ENCODE measurements at places on chromosomes 4 and X. TPM values are rescaled to one million over a fixed set of nuclear protein-coding genes. Genes with fewer than 3 reads are reported as not detected.

ARL9 gene
- 0.43 TPM for total RNA-seq

ZXDB gene
- 13.3 TPM for total RNA-seq

SHISA3 gene
- not detected for total RNA-seq

MTTP gene
- total RNA-seq, result not detected

PTPN13 gene
- total RNA-seq, result 0.18 TPM

MORC4 gene
- total RNA-seq, result 11.6 TPM

SMIM31 gene
- total RNA-seq, result not detected

PHOX2B gene
- total RNA-seq, result not detected

SHROOM4 gene
- 0.05 TPM for total RNA-seq

NLGN4X gene
- not detected for total RNA-seq

XAGE1A gene
- total RNA-seq, result not detected

DNA sequence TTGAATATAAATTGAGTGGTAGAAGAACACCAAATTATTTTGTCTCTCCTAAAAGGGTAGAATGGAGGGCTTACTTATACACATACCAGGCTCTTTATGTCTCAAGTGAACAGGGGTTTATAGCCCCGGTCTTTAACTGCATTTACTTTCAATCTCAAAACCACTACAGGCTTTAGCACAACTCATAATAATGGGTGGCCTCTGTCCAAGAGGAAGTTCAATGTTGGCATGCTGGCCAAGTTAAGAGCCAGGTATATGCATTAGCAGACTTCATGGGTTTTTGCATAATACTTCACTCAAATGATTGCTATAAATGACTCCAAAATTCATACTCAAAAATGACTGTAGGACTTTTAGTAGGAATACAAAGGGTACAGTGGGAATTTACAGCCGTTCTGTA, 118.5 kb upstream of the OTUD4 start:
- no peak for DNase-seq

GRCh38 chrX:46791927-46792809, 33.2 kb upstream of the SLC9A7 start:
- no peak for DNase-seq

- DNase-seq, result no peak
Measured at GRCh38 chr4:163263606-163264005, 68.8 kb downstream of the NPY1R start.

- DNase-seq, result no peak
Measured at GRCh38 chr4:83356899-83357661, 22.4 kb upstream of the HPSE start.

DNA sequence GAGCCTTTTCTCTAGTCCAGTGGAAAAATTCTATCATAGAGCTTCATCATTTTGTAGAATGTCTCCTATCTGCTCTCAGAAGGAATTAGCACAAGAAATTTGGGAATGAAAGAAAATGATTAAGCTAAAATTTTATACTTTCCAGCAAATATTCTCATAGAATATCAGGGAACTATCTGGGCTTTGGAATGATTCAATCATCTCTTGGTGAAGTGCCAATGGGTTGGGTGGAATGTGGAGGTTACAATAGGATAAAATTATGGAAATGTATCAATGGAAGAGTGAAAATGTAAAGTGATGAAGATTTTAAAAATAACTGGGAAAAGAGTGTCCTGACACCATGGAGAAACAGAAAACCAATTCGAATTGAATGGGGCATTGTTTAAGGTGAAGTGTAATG, 119.0 kb upstream of the MID1 start:
- no peak for DNase-seq

GRCh38 chr4:173370130-173370476, 651 bp upstream of the SAP30 start:
- DNase-seq, result no peak

DNA sequence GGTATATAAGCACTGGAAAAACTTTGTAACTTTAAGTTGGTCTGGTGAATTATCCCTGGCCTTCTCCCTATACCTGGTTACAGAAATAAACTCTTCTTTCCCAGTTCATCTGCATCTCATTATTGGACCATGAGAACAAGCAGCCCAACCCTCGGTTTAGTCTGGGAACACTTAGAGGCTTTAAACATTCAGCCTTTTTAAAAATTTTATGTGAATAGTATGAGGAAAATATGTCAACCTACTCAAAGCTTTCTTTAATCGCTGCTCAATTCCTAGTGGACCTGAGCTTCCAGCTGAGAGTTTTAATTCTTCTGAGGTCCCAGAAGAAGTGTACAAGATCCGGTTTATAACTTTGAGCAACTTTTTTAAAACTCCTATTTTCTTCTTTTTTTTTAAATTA, 358.6 kb upstream of the NOCT start:
- no peak for DNase-seq

DNA sequence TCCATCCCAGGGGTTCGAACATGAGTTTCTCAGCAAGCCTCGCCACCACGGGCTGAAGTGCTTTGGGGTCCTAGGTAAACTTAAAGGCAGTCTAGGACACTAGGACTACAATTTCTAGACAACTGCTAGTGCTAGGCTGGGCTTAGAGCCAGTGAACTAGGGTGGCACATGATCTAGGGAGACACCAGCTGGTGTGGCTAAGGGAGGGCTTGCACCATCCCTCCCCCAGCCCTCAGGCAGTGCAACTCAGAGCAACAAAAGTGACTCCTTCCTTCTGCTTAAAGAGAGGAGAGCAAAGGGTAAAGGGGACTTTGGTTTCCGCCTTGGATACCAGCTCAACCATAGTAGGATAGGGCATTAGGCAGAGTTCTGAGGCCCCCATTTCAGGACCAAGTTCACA, 162.5 kb upstream of the AFF2 start:
- no peak for DNase-seq

DNA sequence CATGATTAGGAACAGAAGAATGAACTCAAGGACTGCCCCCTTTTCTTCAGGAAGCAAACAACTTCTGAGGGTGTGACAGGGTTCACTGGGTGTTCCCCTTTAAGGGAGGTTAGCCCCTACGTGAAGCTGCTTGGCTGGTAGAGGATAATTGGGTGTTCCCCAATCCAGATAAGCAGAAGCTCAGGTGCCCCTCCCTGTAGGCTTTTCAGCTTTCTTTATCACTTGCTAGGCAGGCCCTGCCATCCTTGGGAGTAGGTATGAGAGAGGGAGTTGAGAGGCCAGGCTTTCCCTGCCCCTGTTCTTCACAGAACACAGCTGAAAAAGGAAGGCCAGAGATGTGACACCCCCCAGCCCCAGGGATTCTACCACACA, 44.2 kb downstream of the RTL9 start:
- DNase-seq, result no peak

DNA sequence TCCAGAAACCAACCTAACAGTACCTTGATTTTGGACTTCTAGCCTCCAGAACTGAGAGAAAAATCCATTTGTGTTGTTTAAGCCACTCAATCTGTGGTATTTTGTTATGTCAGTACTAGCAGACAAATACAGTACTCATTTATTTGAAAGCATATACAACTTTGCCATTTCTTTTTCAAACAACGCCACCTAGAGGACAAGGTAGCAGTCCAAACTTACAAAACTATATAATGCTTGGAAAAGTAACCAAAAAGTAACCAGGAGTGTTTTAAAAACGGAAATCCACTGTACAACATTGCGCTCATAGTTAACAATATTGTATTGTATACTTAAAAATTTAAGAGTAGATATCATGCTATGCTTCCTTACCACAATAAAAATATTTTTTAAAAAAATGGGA, 37.0 kb upstream of the FGF13 start:
- no peak for DNase-seq

- DNase-seq, result no peak
Measured at GRCh38 chr4:75714011-75714410, 10.4 kb upstream of the USO1 start.

GRCh38 chr4:75637176-75637575, 6.8 kb upstream of the CDKL2 start:
- DNase-seq, result no peak

DNA sequence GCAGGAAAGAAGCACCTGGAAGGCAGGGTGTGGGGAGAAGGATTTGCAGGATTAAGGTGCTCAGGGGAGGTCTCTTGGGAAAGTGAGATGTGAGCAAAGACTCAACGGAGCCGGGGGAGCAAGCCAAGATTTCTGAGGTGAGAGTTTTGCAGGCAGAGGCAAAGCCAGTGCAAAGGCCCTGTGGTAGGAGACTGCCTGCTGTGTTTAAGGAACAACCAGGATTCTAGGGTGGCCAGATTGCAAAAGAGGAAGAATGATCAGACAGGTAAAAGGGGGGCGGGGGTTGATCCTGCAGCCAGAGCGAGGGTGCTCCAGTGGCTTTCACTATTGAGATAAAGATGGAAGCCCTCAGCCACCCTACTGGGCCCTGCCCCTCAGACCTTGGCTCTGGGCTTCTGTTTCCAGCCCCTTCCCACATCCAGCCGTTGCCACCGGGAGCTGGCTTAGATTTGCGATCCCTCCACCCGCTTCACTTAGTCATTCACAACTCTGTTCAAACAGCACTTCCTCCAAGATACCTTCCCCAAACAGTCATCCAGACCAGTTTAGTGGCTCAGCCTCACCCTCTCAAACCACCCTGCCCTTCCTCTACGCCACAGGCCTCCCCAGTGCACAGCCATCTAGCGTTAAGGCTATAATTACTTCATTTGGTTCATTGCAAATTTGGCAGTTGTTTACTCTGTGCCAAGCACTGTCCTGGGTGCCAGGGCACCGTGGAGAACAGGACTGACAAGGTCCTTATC, 23.3 kb upstream of the BCOR start:
- no peak for DNase-seq

GRCh38 chr4:29131304-29131703, 1588.9 kb upstream of the PCDH7 start:
- no peak for DNase-seq

- DNase-seq, result no peak
Measured at GRCh38 chr4:73477176-73477575, 4.4 kb upstream of the AFM start.

DNA sequence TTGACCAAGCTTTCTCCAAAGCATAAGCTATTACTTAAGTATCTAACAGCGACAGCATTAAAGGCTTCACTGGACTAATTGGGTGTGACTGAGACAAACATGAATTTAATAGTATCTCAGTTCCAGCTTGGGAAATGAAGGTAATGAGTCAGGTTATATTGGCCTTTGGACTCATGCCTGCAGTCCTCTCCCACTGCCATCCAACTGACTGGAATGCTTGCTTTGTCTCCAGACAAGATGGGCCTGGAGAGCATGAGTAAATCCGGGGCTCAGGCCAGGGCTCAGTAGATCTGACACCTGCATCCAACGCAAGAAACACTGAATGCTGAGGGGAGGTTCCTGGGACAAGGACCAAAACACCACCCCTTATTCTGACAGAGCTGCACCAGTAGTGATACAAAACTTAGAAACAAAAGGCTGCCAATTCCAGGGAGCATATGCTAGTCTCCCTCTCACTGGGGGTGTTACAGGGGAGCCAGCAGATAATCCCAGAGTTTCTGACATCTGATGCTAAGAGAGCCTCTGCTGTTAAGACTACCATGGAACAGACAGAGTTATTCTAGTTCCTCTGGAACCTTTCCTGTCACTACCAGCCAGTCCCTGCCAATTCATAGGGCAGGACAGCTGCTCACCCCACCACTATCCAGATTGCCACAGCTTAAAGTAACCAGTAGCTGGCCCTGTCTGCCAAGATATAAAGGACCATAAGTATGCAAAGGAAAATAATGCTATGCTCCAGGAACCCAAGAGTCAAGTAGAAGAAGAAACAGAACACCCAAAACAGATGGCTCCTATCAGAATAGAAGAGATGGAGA, 293.8 kb downstream of the IQCM start:
- DNase-seq, result no peak

DNA sequence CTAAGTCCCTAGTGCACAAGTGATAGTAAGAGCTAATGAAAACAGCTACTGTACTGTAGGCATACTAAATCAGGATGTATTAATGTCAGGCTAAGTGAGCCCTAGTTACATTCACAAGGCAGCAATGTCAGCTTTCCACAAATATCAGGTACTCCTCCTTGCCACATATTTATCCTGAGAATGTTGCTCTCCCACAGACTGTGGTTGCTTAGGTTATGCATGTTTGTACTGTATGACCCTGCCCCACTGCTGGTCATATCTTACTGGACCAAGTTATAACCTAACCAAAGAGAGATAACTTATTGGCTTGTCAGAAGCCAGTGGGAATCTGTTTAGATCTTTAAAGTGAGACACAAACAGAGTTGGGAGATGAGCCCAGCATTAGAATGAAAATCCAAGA, 241.0 kb downstream of the SLC39A8 start:
- no peak for DNase-seq

DNA sequence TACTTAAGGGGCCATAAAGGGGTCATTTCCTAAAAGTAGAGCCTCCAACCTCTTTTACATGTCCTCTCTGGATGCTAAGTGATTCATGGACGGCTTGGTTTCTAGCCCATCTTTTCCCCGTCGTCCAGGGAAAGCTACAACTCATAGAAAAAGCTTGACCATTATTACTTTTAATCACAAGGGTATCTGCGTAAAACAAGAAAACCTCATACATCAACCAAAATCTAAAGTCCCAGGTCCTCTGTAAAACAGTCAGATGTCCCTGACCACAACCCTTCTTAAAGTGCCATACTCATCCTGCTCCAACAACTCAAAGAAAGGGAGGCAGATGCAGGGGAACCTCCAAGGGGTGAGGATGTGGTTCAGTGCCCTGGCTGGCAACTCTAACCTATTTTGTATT, 29.6 kb downstream of the ADGRA3 start:
- DNase-seq, result no peak

DNA sequence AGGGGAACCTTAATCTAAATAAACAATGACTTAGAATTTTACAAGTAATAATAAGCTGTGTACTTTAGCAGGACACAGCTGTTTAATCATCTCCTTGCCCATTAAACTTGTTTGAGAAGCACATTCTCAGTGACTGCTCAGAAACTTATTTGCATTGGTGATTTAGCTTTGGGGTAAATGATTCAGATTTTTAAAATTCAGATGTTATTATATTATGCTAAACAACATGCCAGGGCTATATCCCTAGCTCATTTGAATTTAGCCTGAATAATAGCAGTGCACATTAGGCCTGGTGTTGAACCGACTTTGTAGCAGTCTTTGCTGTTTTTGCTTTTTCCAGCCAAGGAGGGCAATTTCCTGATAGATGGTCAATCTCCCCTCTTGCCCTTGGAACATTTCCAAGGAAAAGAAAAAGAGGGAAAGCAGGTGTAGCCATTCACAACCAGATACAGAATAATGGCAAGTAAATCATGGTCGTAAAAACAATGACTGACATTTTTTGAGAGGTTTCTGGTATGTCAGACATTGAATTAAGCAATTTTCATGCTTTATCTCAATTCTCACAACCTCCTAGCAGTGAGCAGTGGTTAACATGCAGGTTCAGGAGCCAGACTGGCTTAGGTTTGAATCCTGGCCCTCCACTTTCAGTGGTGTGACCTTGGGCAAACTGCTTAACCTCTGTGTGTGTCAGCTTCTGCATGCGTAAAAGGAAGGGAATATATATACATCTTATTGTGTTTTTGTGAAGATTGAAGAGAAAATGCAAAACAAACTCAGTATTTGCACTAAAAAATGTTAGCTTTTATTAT, 16.8 kb downstream of the ARHGEF38 start:
- DNase-seq, result no peak

Measured in naive thymus-derived CD4-positive, alpha-beta T cell (primary cell).